Stimulated activated CD8-positive, alpha-beta memory T cell treated with anti-CD3 and anti-CD28 coated beads, Interleukin-2, amount 100 ng/mL, for 1 hour (primary cell): ENCODE measurements at places on chromosomes 6 and 20.

GRCh38 chr6:56102216-56102615 is 145.2 kb downstream of the COL21A1 start:
- no peak for DNase-seq

GRCh38 chr20:52665441-52665840 is 306.7 kb upstream of the TSHZ2 start:
- DNase-seq = no peak

GRCh38 chr20:57384486-57384885 is 6.7 kb upstream of the RBM38 start:
- DNase-seq = no peak

DNA sequence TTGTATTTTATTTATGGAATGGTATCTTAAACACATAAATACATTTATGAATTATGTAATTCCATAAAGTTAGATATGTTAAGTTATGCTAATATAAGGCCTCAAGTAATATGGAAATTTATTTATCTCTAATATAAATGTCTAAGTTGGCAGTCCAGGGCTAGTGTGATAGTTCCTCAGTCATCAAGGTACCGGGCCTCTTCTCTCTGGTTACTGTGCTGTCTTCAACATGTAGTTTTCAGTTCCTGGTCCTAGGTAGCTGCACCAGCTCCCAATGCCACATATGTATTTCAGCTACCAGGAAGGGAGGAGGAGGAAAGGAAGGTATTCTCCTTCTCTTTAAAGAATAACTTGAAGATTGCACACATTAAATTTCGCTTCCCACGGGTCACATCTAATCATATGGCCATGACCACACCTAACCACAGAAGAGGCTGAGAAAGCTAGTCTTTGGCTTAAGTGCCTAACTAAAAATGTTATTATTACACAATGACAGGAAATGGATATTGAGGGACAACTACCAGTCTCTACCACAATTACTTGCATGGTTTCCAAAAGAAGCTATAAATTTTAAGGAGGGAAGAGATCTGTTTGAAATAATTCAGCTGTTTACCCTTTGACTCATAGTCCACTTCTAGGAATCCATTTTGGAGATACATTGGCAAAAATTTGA is 68.6 kb downstream of the BCKDHB start:
- DNase-seq = no peak

GRCh38 chr20:61619751-61620150 is 367.7 kb downstream of the CDH4 start:
- DNase-seq = no peak

DNA sequence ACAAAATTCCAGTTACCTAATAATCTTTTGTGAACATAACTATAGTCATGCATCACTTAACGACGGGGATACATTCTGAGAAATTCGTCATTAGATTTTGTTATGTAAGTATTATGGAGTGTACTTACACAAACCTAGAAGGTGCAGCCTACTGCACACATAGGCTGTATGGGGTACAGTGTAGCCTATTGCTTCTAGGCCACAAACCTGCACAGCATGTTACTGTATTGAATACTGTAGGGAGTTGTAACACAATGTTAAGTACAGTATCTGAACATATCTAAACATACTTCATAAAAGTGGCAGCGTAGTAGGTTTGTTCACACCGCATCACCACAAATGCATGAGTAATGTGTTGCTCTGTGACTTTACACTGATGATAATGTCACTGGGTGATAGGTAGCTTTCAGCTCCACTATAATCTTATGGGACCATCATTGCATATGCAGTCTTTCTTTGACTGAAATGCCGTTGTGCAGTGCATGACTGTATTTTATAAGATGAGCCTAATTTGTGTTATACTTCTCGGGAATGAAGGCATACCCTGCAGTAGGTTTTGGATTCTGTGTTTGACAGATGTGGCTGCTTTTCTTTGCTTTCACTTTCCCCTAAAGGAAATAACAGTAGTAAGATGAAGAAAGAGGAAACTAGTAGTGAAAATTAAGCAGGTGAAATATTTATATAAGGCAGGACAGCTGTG is 365.6 kb downstream of the FARS2 start:
- DNase-seq = no peak

GRCh38 chr6:43129434-43130194 is 41.5 kb upstream of the SRF start:
- DNase-seq = no peak

GRCh38 chr6:140909625-140910024 is 1223.1 kb upstream of the GJE1 start:
- DNase-seq = no peak

- no peak for DNase-seq
These were observed 79.5 kb upstream of the TCF21 start for GRCh38 chr6:133809406-133809805.

DNA sequence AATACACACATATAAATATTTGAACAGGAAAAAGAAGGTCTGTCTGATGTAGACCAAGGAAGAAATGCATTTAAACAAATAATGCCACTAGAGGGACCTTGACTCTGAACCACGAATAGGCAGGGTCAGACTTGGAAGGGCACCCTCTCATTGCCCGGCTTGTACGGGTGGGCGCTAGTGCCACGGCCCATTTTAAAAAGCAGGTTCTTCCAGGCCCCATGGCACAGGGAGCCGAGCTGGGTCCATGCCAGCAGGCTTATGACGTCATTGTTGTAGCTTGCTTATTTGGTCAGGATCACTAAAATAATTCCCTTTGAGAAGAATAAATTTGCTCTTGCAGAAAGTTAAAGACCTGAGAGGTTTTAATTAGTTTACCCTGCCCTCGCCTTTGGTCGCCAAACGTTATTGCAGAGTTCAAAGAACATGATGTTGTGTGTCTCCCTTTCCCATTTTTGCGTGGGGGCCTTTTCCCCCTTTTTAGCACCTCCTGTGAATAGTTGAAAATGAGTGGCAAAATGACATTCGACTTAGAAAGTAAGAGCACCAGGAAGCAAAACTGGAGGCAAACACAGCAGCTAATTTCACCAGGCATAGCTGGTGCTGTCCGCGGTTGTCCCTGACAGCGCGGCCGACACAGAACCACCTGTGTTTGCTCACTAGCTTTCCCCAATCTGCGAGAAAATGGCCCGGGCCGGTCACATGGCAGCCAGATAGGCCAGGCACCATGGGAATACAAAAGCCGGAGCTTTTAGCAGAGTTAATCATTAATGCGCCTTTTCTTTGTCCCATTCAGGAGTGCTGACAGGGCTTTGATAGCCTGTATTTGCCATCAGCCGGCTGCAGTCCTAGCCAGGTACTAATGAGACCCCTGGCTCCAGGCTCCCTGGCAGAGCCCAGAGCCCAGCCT is 93.8 kb downstream of the FOXA2 start:
- DNase-seq = no peak

- no peak for DNase-seq
These were observed 72.4 kb downstream of the SLC22A23 start for GRCh38 chr6:3384241-3385143.

DNA sequence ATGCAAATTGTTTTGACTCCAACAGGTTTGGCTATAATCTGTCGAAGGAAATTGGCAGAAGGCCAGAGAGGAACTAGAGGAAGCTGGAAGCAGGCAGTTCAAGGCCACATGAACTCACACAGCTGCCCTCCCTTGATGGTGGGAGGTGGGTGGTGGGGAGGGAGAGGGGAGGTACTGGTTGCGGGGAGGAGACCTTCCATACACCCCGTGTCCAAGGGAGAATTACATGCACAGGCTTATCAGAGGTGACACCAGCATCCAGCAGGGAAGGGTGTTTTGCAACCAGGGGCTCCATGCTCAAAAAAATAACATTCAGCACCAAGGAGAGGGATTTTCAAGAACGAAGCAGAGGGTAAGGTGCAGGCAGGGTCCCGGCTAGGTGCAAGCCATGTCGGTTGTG is 9.1 kb downstream of the PRND start:
- no peak for DNase-seq
